Activated CD4-positive, alpha-beta T cell treated with anti-CD3 and anti-CD28 coated beads, Interleukin-2, amount 50 U/mL, for 24 hours (primary cell): ENCODE measurements at places on chromosomes 16 and 17.

DNA sequence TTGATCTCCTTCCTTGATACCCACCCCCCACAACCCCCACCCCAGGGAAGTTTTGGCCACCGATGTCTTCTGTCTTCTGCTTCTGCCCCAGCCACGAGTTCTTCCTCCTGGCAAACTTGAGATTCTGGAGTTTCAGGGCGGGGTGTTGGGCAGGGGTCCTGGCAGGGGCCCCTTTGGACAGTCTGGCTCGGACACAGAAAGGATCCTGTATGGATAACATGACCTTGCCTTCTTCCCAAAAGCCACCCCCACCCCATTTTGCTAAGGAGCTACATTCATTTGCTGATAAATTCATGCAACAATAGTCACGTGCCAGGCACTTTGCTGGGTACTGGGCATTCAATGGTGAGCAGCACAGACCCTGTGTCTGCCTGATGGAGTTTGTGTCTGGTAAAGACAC lies 5.9 kb upstream of the COL1A1 start:
- no peak for DNase-seq

DNA sequence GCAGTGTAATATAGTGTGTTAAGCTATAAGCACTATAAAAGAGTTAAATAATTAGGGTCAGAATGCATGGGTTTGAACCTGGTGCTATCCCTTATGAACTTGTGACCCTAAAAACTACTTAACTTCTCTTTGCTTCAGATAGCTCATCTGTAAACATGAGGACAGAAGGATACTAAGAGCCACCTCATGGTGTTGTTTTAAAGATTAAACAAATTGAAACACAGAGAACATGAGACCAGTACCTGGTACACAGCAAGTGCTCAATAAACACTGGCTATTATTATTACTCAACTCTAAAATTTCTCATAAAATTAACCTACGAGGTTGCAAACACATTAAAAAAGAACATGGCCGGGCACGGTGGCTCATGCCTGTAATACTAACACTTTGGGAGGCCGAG lies 43.3 kb downstream of the SMURF2 start:
- no peak for DNase-seq

DNA sequence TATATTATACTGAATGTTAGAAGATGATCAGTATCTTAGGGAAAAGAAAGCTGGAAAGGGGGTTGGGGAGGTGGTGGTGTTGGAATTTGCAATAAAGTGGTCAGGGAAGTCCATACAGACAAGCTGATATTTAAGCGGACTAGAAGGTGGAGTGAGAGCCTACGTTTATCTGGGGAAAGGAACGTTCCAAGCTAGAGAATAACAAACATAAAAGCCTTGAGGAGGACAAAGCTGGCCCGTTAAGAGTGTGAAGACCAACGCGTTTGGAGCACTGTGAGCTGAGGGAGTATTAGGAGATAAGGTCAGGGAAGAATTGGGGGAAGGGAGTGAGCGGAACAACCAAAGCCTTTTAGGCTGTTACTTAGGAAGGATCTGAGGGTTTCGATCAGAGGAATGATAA lies 1.4 kb downstream of the DDX42 start:
- DNase-seq, result no peak

- no peak for DNase-seq
These were observed 827 bp downstream of the CDK10 start for GRCh38 chr16:89687092-89687940.

DNA sequence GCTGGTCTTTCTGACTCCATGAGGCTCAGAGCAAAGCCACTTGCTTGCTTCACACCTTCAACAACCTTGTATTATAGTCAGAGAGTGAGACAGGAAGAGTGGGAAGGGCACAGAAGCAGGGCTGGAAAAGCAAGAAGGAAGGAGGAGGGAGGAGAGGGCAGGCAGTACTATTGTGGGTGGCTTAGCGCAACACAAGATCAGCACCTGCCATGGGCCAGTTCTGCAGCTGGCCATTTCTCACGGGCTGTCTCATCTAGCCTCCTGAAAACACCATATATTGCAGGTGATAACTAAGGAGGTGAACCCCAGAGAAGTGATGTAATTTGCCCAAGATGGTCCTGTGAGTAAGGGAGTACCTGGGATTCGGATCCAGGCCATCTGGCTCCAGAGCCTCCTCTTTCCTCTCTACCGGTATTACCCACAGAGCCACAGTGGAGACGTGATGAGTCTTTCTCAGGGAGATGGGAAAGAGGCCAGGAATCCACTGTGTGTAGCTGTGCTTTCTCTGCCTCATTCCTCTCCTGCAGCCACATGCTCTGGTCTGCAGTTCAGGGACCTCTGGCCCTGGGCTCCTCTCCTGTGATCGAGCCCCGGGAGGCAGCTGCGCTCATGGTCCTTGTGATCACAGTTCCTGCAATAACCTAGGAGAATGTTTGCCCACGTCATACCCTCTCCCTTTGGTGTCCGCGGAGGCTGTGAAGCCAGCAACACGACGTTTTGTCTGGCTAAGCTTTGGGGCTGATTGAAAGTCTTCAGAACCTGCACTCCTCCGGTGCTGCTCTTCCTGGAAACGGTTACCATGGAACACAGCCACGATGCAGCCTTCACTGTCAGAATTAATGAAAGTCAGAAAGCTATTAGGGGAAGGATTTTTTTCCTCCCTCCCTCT lies 178.1 kb upstream of the CCL2 start:
- no peak for DNase-seq

- DNase-seq, result no peak
These were observed 51.9 kb downstream of the SLFN5 start for GRCh38 chr17:35294756-35295155.

DNA sequence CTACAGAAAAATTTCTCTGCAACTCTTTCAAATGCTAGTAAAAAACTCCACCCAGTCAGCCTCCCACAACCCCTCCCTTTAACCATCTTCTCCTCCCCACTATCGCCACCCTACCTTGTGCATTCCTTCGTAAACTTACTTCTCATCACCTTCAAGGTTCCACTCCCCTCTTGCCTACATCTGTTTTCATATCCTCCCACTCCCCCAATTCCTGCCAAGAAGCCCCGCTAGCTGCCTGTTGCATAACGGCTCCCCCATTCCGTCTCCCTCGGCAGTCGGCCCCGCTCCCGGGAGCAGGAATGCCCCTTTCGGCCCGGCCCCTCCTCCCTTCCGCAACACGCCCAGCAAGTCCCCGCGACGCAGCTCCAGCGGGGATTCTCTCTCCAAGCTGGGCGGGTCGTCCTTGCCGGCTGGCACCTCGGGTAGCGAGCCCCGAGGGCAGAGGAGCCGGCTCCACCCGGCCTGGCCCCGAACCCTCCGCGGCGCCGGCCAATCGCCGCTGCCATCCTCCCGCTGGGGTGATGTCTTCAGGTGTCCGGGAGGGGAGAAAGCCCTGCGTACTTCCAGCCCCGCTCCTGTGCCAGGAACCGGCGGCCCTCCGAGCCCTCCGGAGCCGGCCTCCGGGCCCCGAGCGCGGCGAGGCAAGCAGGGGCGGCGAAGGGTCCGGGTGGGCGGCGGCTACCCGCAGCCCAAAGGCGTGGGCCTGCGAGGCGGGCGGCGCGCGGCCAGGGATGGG lies 1.5 kb downstream of the PHLPP2 start:
- peak; percentile 43 for DNase-seq

DNA sequence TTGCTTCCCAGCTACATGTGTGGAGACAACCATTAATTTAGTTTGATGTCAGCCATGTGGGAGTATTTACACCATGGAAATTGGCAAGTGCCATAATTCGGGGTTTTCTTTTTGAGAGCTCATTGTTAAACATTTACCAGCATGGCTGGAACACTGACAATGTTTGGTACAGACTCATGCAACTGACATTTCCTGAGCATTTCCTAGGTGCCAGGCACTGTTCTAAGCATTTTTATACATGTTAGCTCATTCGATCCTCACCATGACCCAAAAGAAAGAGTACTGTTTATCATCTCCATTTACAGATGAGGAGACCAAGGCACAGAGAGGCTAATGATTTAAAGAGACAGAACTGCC lies 86.9 kb downstream of the FOXL1 start:
- DNase-seq, result no peak

GRCh38 chr16:4714996-4715395 lies 19.1 kb downstream of the ANKS3 start:
- no peak for DNase-seq

DNA sequence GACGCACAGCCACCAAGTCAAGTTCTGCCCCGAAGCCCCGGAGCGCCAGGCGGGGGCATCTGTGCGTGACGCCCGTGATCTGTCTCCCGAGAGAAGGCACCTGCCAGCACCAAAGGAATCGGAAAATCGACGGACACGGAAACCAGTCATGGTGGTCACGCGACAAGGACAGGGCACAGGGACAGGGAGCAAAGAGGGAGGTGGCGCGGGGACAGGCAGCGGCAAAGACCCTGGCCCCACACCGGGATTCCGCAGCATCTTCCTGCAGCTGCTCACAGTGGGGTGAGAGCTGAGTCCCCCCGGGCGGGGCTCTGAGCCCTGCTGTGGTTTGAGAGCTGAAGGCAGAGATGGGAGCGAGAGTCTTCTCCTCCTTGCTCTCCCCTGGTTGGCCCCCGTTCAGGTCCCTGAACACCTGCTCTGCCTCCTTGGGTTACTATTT lies 56.4 kb downstream of the ABR start:
- no peak for DNase-seq

DNA sequence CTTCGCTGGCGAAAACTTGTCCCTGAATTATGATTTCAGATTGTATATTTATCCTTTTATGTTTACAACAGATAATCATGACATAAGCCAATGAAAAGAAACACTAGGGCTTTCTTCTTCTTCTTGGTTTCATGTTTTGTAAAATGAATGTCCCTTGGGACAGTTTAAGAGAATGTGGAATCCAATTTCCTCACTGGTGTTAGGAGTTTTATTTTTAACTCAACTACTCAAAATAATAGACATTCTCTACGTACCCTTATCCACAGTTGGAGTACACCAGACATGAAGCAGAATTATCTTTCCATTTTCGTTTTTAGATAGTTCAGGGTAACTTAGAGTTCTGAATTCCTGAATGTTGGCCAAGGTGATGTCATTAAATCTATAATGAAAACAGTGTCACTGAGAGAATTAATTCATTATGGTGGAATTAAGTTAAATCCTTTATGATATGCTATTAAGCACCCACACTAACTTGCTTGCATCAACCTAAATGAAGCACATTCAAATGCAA lies 43.4 kb downstream of the IRX6 start:
- no peak for DNase-seq

GRCh38 chr17:73516431-73516830 lies 127.8 kb downstream of the SDK2 start:
- DNase-seq, result no peak

GRCh38 chr16:56426585-56426984 lies 1.2 kb upstream of the AMFR start:
- DNase-seq, result no peak

DNA sequence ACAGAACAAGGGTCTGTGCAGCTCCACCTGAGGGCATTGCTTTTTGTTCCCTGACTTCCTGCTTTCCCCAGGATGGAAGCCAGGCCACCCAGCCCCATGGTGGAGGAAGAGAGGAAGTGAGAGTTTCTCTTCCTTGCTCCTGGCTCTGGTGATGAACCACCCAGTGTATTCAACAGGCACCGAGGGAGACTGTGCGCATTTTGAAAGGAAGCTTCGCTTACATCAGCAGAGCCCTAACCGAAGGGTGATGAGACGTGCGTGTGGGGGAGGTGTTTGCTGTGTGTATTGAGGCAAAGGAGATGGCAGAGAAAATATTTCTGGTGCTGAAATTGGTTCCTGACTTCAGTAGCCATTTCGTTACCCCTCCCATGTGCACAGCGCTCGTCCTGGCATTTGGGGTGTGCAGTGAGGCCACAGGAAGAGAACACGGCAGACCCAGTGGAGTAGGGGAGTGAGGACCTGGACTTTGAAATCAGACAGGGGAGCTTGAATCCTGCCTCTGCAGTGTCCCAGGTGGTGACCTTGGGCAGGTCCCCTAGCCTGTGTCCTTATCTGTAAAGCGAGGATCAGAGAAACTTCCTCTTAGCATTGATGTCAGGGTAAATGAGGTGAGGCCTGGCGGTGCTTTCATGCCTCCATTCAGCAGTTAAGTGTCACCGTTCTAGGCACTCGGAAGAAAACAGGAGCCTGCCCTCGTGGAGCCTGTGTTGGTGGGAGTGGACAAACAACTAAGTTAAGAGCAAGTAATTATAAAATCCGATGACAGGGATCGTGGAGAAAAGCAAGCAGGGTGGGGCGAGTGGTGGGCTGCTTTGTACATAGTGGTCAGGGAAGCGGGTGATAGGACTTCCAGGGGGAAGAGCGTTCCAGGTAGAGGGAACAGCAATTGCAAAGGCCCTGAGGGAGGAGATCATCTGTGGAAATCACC lies 7.4 kb downstream of the CMIP start:
- no peak for DNase-seq

GRCh38 chr17:40281663-40282062 lies 6.0 kb upstream of the CDC6 start:
- DNase-seq, result no peak

- DNase-seq, result no peak
These were observed 2.6 kb downstream of the CTRB2 start for GRCh38 chr16:75204410-75204758.

- DNase-seq, result no peak
These were observed 49.9 kb upstream of the DOC2B start for GRCh38 chr17:231191-231965.

- DNase-seq, result no peak
These were observed 109.4 kb downstream of the CMIP start for GRCh38 chr16:81553814-81554675.

DNA sequence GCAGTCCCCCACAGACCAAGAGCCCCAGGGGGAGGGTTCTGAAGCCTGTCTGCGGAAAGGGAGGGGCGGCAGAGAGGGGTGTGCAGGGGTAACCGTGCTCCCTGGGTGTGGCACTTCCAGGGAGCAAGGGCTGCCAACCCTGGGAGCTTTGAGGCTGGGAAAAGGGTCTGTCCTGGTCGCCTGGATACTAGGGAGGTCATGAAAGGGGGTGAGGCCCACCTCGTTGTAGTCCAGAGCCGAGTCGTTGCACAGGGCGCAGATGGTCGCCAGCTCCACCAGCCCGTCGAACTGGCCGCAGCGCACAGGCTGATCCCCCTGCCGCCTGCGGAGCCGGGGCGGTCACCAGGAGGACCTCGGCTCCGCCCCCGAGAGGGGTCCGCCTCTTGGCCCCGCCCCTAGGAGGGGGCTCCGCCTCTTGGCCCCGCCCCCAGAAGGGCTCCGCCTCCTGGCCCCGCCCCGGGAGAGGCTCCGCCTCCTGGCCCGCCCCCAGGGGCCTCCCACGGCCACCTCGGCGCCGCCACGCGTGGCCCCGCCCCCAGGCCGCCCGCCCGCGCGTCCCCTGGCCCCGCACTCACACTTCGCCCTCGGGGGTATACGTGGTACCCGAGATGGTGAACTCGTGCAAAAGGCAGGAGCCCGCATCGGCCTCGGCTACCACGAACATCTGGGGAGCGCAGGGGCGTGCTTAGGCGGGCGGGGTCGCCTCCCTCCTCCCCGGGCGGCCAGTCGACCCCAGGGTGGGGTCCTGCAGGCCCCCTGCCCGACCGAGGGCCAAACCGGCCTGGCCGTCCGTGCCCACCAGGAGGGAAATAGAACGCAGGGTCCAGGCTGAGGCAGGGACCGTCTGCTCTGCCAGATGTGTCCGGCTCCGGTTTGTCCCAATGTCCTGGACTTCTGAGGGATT lies 19.5 kb downstream of the ATP2A3 start:
- DNase-seq, result no peak

GRCh38 chr17:77676237-77676661 lies 282.3 kb upstream of the TNRC6C start:
- no peak for DNase-seq

- no peak for DNase-seq
These were observed 8.5 kb upstream of the HSD3B7 start for GRCh38 chr16:30976486-30976885.
